NCI-H774 (cell line): ENCODE measurements at places on chromosomes 16 and 17.
A peak's percentile ranks its signal among the peaks of the same experiment; 100 is the strongest.

DNA sequence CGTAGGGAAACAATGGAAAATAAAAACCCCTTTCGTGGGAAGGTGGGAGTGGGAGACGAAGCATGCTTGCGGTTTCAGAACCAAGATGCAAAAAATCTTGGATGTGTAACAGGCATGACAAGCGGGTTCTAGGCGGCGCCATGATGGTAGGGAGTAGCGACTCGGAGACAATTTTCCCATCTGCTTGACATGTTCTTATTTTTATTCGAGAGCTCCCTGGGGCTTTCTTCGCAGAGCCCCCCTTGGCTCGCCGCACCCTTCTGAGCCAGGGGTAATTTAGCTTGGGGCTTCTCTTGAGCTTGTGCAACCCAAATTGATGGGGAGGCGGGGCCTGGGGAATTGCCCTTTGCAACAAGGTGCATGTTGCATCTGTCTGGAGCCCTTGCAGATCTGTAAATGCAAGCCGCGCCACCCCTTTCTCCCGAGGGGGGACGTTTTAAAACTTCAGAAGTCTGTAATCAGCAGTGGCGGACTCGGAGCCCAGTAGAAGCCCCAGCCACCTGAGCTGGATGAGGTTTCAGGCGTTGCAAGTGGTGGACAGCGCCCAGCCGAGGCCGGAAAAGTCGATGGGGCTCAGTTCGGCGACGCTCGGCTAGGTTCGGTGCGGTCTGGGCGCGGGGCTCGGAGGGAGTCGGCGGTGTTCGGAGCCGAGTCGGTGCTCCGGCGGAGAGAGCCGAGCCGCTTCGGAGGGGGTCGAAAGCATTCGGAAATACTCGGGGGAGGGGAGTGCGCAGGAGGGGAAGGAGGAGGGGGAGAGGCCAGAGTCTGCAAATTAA is 2.9 kb downstream of the GNAO1 start:
- peak; percentile 81 for DNase-seq

DNA sequence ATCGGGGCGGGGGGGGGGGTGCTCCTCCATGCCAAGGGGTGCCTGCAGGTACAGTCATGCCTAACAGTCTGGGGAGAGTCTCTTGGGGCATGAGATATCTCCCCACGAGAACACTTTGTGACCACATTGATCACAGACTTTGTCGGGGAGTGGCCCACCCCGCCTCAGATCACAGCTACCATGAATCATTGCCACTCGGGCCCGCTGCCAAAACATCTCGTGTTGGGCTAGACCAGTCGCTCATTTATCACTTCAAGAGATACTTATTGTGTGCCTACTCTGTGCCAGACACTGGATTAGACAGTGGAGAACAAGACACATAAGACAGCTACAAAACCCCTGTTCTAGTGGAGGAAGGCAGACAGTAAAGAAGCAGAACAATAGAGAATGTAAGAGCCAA is 72.6 kb downstream of the CLEC16A start:
- peak; percentile 42 for DNase-seq

DNA sequence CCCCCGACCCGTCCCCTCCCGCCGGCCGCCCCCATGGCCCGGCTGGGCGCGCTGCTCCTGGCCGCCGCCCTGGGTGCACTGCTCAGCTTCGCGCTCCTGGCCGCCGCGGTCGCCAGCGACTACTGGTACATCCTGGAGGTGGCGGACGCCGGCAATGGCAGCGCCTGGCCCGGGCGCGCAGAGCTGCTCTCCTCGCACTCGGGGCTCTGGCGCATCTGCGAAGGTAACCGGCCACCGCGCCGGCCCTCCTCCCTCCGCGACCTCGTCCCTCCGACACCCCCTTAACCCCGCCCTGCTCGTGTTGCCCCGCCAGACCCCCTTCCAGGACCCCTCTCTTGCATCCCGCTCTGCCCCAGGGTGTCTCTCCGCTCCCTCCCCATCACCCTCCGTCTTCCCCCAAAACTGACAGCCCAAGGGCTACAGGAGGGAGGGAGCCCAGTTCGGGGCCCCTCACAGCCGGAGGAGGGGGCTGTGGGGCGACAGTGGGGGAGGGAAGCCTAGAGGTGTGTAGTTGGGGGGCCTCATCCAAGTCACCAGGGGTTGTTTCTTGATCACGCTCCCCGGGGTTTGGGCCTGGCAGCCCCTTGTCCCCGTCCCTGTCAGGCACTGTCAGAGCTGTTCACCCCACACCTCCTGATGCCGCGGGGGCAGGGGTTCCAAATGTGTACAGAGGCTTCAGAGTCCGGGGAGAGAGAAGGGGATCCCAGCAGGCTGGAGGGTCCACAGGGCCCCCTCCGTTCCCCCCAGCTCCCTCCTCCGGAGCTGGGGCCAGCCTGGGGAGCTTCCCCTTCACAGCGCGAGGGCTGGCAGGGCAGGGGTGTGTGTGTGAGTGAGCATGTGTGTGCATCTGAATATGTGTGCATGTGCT is 794 bp downstream of the TMEM235 start:
- DNase-seq, result no peak

- DNase-seq, result peak; percentile 54
Observed at GRCh38 chr17:82551779-82552457, 32.4 kb downstream of the FOXK2 start.

- no peak for DNase-seq
Observed at GRCh38 chr16:69873783-69874182, 77.4 kb upstream of the CLEC18A start.

GRCh38 chr17:6126768-6127167 is 56.6 kb downstream of the WSCD1 start:
- no peak for DNase-seq

GRCh38 chr16:67988675-67989074 is 8.4 kb upstream of the DPEP3 start:
- DNase-seq, result no peak

DNA sequence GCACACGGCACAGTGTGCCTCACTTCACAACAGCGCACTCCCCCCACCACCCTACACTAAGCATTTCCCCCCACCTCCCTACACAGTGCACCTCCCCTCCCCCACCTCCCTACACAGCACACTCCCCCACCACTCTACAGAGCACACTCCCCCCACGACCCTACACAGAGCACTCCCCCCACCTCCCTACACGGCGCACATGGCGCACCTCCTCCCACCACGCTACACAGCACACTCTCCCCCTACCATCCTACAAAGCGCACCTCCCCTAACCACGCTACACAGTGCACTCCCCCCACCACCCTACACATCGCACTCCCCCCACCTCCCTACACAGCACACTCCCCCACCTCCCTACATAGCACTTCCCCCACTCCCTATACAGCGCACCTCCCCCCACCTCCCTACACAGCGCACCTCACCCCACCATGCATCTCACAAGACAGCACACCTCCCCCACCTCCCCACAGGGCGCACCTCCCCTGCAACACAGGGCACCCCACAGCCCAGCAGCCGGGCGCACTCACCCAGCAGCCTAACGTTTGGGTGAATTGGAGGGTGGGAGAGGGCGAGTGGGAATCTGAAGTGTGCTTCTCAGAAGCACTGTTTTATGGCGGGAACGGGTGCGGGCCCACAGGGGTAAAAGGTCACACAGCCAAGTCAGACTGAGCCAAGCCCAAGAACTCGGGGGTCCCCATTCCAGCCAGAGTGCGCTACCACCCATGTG is 10.3 kb downstream of the KNOP1 start:
- DNase-seq, result no peak

DNA sequence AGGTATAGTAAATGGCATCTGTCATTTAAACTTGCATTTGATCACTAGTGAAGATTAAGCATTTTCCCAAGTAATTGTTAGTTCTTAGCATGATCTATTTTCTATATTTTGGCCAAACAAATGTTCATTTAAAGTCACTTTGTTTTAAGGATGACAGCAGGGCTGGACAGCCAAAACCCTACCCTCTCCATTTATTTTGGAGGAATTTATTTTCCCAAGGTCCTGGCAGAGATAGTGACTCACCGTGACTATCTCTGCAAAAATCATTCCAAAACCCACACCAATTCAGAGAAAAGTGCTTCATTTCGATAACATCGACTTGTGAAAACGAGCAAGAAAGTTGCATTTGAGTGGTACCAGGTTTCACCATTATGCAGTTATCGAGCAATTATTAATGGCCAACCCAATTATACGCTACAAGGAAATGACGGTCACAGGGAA is 665 bp upstream of the AKAP1 start:
- no peak for DNase-seq

- no peak for DNase-seq
Observed at GRCh38 chr17:74465378-74466110, 890 bp upstream of the CD300A start.

- DNase-seq, result no peak
Observed at GRCh38 chr16:24896439-24896838, 50.7 kb downstream of the SLC5A11 start.

- DNase-seq, result no peak
Observed at GRCh38 chr17:66717641-66718058, 117.3 kb upstream of the CACNG5 start.

DNA sequence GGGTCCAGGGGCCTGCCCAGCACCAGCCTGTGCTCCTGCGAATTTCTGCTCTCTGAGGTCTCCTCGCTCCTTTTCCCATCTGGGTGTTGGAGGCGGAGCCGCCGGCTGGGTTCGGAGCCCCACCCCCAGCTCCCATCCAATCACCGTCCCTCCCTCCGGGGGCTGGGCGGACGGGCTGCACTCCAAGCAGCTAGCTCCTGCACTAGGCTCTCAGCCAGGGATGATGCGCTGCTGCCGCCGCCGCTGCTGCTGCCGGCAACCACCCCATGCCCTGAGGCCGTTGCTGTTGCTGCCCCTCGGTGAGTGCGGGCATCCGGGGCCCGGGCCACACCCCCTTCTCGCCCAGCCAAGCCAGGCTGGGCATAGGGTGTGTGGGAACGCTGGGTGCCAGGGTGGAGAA is at the start of gene NRN1L:
NRN1L (plus strand) TSS at position 202 of the 400 bp plus-strand sequence; CDS start at position 221, 19 bp downstream.
- DNase-seq, result no peak

- no peak for DNase-seq
Observed at GRCh38 chr16:83040174-83040573, 413.4 kb downstream of the CDH13 start.

DNA sequence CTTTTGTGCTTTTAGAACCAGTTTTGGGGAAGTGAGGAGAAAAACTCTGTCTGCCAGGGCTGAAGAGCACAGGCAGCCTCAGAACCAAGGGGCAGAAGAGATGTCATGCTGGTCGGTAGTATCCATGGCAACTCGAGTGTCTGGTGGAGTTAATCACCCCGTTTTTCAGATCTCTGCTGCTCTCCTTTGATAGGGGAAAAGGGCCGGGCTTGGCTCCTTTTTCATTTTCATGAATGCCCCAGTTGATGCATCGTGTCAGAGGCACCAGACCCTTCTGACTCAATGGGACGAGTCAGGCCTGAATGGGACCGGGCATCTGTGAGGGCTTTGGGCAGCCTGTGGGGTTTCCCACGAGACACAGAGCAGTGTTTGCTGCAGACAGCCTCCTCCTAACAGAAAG is 304.6 kb downstream of the ABCC12 start:
- DNase-seq, result no peak

DNA sequence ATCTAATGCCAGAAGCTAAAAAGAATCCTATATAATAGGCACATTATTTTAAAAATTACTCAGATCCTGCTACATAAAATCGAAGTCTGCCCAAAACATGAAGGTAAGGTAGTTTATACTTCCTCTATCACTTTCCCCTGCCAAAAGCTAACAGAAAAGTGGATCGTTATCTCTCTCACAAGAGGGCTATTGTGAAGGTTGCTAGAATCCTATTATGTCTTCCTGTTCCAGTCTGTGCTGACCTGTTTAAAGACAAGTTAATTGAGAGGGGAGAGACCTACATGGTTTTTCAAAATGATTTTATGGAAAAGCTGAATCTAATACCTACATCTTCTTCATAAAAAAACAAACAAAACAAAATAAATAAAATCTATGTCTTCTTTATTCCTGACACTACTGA is 1410.9 kb upstream of the CDH8 start:
- DNase-seq, result no peak

- no peak for DNase-seq
Observed at GRCh38 chr17:63809970-63810369, 17.3 kb upstream of the PSMC5 start.

DNA sequence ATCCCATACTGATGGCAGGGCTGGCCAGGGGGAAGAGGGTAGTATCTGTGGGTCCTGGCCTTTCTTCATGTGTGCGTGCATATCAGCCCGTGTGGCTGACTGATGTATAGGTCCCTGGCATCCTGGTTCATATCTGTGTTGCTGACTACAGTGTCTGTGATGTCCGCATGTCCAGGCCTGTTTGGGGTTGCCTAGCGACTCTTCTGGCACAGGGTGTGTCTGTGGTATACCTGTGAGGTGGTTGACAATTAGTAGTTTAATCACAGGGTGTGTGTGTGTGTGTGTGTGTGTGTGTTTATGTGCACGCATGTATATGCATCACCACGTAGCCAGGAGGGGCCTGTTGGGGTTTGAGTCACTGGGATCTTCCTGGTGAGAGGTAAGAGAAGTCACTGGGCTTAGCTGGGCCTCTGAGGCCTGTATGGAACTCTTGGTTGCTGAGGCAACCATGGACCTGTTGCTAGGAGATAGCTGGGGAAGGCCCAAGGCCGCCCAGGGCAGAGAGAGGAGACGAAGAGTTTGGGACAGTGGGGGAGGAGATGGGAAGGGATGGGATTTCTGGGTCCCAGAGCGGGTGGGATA is 603 bp upstream of the TMEM95 start:
- DNase-seq, result no peak

DNA sequence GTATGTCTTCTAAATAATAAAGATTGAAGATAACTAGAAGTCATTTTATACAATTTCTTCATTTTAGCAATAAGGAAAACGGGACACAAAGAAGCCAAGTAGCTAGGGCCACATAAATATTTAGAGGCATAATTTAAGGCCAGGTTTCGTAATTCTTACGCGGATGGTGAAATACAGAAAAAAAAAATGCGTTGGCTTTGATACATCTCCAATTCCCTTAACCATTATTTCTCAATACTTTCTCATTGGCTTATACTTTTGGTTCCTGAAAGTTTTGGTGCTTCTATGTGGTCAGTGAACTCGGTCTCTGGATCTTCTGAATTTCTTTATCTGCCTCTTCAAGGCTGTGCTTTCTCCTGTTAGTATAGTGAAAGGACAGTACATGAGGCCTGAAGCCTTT is 888.1 kb downstream of the KCNJ2 start:
- DNase-seq, result no peak

GRCh38 chr17:62626719-62627218 is 701 bp upstream of the MRC2 start:
- no peak for DNase-seq

DNA sequence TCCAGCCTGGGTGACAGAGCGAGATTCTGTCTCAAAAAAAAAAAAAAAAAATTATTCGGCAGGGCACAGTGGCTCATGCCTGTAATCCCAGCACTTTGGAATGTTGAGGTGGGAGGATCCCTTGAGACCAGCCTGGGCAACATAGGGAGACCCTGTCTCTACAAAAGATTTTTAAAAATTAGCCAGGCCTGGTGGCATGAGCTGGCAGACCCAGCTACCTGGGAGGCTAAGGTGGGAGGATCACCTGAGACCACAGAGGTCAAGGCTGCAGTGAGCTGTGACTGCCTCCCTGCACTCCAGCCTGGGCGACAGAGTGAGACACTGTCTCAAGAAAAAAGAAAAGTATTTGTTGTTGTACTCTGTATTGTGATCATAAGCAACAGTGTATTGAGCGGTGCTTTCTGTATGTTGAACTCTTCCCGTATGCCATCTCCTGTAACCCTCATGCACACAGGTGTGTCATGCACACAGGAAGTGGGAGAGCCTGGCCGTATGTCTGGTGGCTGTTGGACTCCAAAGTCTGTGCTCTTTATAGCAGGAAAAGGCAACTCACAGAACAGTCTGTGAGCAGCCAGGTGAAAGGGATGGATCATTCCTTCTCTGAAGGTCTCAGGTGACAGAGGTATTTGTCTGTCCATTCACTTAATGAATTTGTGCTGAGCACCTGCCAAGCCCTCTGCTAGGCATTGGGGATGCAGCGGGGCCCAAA is 17.1 kb downstream of the CDH1 start:
- no peak for DNase-seq
